Neural progenitor cell (in vitro differentiated cells): ENCODE measurements at places on chromosomes 1 and 21. TPM values are rescaled to one million over a fixed set of nuclear protein-coding genes. Genes with fewer than 3 reads are reported as not detected.

GJA9 gene
- total RNA-seq = not detected in 2 replicates

ZSWIM5 gene
- total RNA-seq = 5.8 and 7.1 TPM in 2 replicates

TEX50 gene
- not detected in 2 replicates for total RNA-seq

UBE2U gene
- total RNA-seq = not detected in 2 replicates

TEDDM1 gene
- not detected in 2 replicates for total RNA-seq

MCOLN2 gene
- 0.11 and 0.59 TPM in 2 replicates for total RNA-seq

ST6GALNAC5 gene
- 30.7 and 35.9 TPM in 2 replicates for total RNA-seq

NLRP3 gene
- 0.09 and 2.6 TPM in 2 replicates for total RNA-seq

ADAM30 gene
- not detected in 2 replicates for total RNA-seq

B3GALT2 gene
- not detected in 2 replicates for total RNA-seq

FOXD3 gene
- total RNA-seq = 0.06 and 0.37 TPM in 2 replicates

CHAF1B gene
- 19.4 and 26.1 TPM in 2 replicates for total RNA-seq
